ENCODE measurements at places on chromosomes 1 and 21. TPM values are rescaled to one million over a fixed set of nuclear protein-coding genes. Genes with fewer than 3 reads are reported as not detected.

DNA sequence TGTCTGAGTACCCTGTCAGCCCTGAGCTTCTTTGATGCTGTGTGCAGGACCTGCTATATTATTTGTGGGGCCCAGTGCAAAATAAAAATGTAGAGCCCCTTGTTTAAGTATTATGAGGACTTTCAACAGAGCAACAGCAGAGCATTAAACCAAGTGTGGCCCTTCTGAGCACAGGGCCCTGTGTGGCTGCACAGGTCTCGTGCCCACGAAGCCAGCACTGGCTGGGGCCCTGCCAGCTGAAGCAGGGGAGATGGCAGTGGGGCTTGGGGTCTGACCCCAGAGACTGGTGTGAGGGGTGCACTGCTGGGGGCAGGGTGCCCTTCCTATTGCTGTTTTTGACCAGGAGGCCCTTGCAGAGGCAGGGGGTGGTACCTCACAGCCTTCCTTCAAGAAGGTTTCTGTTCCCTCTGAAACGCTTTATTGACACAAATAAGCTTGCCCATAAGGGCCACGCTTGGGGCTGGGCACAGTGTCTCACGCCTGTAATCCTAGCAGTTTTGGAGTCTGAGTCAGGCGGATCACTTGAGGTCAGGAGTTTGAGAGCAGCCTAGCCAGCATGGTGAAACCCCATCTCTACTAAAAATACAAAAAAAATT, 2.2 kb upstream of the SEMA4A start:
- DNase-seq: no peak

Gene FCGR1A
- not detected for total RNA-seq

- peak; percentile 81 for DNase-seq
These were observed 106.0 kb downstream of the SLC45A1 start for GRCh38 chr1:8423692-8424538.

- no peak for DNase-seq
These were observed 197.6 kb downstream of the SIPA1L2 start for GRCh38 chr1:232432313-232432712.

Gene FNDC7
- total RNA-seq: 0.20 TPM

Gene KIF17
- not detected for total RNA-seq

- no peak for DNase-seq
These were observed 55.2 kb upstream of the GNG12 start for GRCh38 chr1:67888216-67889106.

DNA sequence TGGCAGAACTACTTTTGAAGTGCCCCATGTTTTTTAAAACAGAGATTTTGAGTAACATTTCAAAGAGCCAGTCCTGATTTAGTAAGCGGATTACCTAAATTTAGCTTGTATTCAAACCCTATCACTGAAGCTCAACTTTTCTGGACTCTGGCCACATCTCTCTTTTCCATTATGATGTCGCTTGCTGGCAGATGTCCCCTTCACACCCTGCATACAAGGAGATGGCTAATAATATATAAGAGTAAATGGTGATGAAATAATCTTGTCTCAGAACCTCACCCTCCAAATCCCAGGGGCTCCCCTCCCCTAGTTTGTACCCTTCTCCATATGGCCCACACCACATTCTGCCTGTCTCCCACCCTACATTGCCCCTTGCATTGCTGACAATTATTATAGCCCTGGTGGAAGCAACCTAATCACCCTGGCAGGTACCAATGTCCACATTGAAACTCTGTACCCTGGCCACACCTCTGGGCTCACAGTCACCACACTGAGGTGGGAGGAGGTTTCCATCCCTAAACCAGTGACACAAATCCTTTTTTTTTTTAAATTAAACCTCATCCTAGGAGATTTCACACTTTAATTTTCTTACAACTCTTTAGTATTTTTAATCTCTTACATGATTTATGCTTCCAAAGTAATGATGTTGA, 106.0 kb upstream of the SYT6 start:
- DNase-seq: no peak

DNA sequence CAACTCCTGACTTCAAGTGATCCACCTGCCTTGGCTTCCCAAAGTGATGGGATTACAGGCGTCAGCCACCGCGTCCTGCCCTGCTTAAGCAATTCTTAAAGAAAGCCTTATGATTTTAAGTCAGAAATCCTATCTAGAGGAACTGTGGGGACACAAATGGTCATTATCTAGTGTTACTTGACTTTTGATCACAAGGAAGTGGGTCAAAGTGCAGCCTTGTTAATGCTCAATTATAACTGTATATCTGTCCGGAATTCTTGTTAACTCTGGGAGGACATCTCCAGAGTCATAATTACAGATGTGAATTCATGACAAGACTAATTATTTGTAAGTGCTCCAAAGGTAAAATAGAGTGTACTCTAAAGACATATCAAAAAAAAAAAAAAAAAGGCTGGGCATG, 76.9 kb upstream of the PUM1 start:
- no peak for DNase-seq

DNA sequence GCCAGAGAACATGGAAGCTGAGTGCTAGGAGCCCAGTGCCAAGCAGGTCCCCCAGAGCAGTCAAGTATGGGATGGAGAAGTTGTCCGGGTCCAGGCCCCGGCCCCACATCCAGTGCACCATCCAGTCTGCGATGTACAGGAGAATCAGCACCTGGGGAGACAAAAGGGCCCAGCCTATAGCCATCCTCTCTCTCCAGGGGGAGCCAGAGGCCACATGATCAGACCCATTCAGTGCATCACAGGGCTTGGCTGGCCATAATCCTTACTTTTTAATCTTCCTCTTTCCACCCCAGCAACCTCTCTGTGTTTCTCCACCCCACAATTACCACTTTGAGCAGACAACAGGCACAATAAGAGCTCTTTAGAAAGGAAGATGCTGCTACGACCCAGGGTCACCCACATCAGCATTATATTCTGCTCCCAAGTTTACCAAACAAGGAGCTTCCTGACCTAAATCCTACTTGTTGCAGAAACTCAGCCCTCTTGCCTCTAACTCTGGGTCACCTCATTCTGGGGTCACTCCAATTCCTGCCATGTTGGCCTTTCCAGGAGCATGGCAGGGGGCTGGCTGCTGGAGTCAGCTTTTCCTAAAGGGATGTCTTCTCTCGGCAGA, 16.4 kb upstream of the RAB29 start:
- peak; percentile 77 for DNase-seq

Gene IL20
- not detected for total RNA-seq

GRCh38 chr1:98398649-98399048, 262.9 kb upstream of the SNX7 start:
- DNase-seq: no peak

DNA sequence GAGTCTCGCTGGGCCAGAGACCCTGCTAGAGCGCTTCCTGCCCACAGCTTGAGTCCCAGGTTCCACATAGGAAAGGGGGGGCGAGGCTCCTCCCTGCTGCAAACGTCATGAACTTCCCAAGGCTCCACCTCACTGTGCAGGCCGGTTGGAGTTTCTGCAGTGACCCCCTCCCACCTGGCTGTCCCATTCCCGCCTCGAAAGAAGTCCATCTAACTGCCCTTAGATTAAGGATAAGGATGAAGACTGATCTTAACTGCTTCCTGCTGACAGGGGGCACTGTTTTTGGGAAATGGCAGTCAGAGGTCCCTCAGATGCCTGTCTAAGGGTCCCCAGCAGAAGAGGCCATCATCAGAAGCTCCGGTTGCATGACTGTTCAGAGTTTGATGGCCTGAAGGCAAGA, 62.7 kb downstream of the STUM start:
- DNase-seq: no peak

Gene DCST1
- total RNA-seq: not detected

- DNase-seq: peak; percentile 52
These were observed 34.6 kb upstream of the DIP2A start for GRCh38 chr21:46424039-46424591.

GRCh38 chr1:240577095-240577494, 34.9 kb downstream of the GREM2 start:
- no peak for DNase-seq

- no peak for DNase-seq
These were observed 105.2 kb upstream of the ZNF648 start for GRCh38 chr1:182166750-182167149.

Gene LCE3E
- total RNA-seq: not detected

- no peak for DNase-seq
These were observed 71.2 kb upstream of the NRIP1 start for GRCh38 chr21:15135867-15136629.

DNA sequence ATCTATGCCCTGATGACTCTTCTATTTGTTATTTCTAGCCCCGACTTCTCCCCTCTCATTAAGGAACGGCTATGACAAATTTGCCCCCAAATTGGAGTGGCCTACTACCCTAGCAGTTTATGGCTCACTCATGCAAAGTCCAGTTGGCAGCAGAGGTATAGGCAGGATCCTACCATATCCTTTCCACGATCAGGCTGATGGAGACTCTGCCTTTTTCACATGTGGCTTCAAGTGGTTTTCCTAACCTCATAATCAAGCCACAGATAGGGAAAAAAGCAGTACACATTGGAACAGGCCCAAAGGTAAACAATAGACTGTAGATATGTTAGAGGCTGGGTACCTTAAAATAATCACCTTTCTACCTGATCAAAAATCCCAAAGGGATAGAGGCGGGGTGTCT, 292.5 kb downstream of the NCAM2 start:
- DNase-seq: no peak

DNA sequence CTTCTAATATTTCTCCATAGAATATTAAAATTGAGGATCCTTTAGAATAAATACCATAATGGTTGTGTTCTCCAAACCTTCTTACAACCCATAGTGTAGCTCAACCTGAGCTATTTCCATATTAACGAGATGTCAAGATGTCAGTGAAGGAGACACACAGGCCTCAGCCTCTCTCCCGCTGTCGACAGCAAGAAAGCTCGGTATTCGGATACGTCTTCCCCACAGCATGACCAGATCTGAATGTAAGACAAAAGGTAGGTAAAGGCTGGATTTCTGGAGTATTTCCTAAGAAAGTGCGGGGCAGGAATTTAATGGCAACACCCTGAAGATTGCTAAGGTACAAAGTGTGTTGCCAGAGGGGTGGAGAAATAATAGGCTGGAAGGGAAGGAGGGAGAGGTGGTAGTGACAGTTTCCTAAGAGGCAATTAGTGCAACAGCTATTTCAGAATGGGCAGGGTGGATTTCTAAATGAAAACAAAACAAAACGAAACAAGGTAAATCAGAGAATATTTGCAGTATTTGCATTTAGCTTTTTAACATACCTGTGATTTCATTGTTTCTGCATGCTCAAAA, 1.7 kb downstream of the ADSS2 start:
- DNase-seq: no peak

- DNase-seq: no peak
These were observed 857.0 kb downstream of the LTN1 start for GRCh38 chr21:28135646-28136045.

Gene SLC44A3
- not detected for total RNA-seq

GRCh38 chr1:183002267-183002666, 21.0 kb upstream of the LAMC1 start:
- no peak for DNase-seq

Gene GNAI3
- 7.5 TPM for total RNA-seq

Gene CFAP107
- total RNA-seq: not detected

DNA sequence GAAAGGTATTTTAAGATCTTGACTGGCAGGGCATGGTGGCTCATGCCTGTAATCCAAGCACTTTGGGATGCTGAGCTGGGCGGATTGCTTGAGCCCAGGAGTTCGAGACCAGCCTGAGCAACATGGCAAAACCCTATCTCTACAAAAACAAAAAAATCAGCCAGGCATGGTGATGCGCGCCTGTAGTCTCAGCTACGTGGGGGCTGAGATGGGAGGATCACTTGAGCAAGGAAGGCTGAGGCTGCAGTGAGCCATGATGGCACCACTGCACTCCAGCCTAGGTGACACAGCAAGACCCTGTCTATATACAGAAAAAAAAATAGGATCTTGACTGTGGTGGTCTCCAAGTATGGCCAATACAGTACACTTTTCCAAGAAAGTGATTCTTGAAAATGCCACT, 16.0 kb downstream of the ARID1A start:
- DNase-seq: no peak

DNA sequence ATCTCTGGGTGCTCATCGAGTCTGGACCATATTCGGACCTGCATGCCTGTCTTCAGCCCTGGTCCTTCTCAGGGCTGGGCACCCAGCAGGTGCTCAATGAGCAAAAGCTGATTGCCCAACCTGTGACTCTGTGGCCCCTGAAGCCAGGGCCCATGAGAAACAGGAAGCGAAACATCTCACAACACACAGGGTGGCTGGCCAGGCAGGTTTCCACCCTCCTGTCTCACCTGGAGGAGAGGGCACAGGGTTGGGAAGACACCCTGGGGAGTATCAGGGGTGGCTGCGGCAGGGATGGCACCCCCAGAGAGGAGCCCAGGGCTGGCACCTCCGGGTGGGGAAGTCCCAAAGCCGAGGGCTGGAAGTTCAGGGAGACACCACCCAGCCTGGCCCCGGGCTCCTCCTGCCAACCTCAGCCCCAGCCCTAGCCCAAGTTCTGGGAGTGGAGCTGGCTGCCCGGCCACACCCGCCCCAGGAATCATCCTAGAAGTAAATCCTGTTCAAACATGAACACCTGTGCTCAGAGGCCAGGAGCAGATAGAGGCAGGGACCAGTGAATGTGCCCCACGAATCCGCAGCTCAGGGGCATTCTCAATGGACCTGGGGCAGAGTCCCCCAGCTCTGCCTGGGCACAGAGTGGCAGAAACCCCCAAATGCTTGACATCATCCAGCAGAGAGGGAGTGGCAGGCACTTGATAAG, 54.6 kb downstream of the RAP1GAP start:
- no peak for DNase-seq

DNA sequence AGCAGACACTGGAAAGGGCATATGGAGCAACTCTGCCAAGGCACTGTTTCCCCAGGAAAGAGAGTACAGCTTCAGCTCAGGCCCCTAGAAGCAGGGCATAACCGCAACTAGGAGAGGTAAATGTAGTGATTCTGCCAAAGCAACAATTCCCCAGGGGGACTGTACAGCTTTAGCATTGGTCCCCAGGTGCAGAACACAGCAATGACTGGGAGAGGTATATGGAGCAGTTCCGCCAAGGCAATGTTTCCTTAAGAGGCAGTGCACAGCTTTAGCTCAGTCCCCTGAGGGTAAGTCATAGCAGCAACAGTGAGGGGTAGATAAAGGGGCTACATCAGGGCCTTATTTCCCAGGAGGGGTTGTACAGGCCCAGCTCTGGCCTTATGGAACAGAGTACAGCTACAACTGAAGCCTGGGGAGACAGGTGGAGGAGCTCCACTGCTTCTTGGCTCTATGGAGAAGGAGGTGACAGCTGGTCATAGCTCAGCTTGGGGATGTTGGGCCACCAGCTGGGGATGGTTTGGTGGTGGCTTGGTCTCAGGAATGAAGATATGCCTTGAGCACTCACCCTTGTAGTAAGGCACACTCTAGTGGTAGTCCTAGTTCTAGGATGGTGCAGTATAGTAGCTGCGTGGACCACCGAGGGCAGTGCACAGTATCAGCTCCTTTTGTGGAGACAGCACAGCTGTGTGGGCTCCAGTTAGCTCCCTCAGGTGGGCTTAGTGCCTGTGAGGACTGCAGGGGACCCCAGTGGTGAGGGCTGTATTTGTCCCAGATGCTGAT, 582.7 kb downstream of the PTPRC start:
- DNase-seq: no peak

- DNase-seq: peak; percentile 71
These were observed 650 bp downstream of the PCNX2 start for GRCh38 chr1:233294913-233295236.

Gene ELOVL1
- total RNA-seq: 45.4 TPM

Gene PTCH2
- 0.97 TPM for total RNA-seq

Data from activated CD8-positive, alpha-beta T cell treated with anti-CD3 and anti-CD28 coated beads for 36 hours (primary cell).